Pulmonary artery endothelial cell (primary cell): ENCODE measurements at places on chromosomes 2 and 18.

DNA sequence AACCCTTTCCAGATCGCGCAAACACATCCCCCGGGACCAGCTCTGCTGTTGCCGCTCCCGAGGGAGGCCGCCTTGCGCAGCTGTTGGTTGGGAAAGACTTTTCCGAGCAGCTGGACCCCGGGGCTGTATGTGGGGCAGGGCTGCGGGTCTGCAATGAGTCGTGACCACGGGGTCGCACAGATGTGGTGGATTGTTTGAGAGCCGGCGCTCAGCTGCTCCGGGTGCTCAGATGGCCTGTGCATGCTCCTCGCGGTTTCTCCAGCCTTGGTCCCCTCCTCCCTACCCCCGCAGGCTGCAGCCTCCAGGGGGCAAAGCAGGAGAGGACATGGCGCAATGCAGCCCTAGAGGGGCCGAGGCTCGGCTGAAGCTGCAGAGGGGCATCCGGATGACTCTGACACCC, 105.2 kb upstream of the OTOS start:
- no peak for DNase-seq

- no peak for DNase-seq
These were observed 22.8 kb upstream of the LYPD1 start for GRCh38 chr2:132692816-132693215.

DNA sequence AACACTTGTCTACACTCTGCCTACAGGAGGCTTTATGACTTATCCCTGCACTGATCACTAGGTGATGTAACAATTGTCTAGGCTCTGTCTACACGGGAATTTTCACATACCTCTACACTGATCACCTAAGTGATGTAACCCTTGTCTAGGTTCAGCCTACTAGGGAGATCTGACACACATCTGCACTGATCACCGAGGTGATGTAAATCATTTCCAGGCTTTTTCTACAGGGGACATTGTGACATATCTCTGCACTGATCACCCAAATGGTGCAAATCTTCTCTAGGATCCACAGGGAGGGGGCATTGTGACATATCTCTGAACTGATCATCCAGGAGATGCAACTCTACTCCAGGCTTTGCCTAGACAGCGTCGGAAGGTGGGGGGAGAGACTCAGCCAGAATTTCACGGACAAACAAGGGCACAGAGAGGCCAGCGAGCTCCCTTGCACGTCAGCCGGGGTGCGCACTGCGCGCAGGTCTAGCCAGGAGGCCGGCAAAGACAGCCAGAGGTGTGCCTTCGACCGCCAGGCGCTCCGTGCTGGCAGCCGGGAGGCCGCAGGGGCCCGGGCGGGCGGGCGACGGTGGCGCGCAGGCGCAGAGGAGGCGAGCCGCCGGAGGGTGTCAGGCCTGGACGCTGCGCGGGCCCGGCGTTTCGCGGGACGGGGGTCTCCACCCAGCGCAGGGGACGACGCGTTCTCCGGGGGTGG, 46.9 kb upstream of the USP14 start:
- no peak for DNase-seq

GRCh38 chr2:111626037-111626864, 257.7 kb downstream of the ANAPC1 start:
- no peak for DNase-seq

- no peak for DNase-seq
These were observed 149.7 kb upstream of the STON1 start for GRCh38 chr2:48380208-48380607.

DNA sequence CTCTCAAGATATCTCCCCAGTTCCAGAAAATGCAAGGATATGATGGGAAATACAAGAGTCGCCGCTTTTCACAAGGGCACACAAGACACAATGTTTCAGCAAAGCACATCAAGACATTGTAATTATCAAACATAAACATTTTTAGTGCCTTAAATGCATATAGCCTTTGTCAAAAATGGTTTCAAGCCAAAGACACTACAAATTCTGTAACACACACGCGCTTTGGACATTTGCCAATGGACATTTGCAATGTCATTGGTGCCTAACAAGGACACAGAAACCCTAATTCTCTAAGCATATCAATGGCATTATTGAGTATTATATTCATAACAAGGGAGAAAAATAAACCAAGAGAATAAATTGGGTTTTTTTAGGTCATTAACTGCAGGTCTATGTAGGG, 16.1 kb downstream of the ADD2 start:
- no peak for DNase-seq

DNA sequence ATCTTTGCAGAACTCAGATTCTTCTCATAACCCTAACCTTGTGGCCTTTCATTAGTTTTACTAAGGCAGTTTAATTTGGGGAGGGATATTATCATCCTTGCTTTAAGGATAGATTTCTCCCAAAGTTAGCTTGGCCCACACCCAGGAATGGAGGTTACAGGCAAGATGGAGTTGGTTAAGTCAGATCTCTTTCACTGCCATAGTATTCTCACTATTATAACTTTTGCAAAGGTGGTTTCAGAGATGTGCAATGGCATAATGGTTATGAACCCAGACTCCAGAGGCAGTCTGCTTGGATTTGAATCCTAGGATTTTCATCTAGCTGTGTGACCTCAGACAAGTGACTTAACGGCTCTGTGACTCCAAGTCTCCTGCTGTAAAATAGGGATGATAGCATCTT, 48.7 kb upstream of the NDUFV2 start:
- no peak for DNase-seq

DNA sequence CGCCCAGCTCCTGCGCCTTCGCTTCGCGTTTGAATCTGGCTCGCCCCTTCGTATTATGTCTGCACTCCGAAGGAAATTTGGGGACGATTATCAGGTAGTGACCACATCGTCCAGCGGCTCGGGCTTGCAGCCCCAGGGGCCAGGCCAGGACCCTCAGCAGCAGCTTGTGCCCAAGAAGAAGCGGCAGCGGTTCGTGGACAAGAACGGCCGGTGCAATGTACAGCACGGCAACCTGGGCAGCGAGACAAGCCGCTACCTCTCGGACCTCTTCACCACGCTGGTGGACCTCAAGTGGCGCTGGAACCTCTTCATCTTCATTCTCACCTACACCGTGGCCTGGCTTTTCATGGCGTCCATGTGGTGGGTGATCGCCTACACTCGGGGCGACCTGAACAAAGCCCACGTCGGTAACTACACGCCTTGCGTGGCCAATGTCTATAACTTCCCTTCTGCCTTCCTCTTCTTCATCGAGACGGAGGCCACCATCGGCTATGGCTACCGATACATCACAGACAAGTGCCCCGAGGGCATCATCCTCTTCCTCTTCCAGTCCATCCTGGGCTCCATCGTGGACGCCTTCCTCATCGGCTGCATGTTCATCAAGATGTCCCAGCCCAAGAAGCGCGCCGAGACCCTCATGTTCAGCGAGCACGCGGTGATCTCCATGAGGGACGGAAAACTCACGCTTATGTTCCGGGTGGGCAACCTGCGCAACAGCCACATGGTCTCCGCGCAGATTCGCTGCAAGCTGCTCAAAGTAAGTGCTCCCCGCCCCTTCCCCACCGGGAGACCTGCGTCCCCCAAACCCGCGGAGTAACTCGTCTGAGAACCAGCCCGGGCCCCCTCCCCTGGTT, 453 bp downstream of the KCNJ3 start:
- no peak for DNase-seq

- DNase-seq: no peak
These were observed 3.1 kb downstream of the ARHGAP15 start for GRCh38 chr2:143132355-143132754.
